Tibial nerve (tissue), 4 donors: ENCODE measurements at places on chromosomes 4 and X.

DNA sequence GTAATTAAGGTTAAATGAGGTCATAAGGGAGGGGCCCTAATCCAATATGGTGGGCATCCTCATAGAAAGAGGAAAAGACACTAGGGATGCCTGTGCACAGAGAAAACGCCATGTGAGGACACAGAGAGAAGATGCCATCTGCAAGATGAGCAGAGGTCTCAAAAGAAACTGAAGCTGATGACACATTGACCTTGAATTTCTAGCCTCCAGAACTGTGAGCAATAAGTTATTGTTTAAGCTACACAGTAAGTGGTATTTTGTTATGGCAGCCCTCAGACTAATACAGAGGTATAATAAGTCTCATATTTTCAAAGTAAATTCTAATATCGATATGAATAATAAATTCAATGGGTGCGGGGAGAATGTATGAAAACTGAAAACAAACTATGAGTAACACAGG is 169.9 kb downstream of the UGT8 start:
- DNase-seq = no peak

- DNase-seq = no peak
Measured at GRCh38 chrX:150100261-150100660, 162.0 kb upstream of the EOLA2 start.

DNA sequence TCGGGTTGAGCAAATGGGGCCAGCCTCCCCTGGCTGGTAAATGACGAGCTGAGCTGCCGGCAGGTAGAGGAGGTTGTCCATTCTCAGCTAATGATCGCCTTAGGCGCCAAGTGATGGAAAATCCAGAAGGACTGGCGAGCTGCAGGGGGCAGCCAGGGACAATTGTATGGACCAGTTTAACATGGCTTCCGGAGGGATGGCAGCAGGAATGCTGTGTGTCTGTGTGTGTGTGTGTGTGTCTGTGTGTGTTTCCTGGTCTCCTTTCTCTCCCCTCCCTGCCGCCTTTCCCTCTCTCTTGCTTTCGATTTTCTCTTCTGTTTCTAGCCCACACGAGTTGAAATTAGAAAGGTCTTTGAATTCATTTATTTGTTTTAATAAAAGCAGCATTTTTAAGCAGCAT is 45.2 kb upstream of the BCOR start:
- no peak for DNase-seq

DNA sequence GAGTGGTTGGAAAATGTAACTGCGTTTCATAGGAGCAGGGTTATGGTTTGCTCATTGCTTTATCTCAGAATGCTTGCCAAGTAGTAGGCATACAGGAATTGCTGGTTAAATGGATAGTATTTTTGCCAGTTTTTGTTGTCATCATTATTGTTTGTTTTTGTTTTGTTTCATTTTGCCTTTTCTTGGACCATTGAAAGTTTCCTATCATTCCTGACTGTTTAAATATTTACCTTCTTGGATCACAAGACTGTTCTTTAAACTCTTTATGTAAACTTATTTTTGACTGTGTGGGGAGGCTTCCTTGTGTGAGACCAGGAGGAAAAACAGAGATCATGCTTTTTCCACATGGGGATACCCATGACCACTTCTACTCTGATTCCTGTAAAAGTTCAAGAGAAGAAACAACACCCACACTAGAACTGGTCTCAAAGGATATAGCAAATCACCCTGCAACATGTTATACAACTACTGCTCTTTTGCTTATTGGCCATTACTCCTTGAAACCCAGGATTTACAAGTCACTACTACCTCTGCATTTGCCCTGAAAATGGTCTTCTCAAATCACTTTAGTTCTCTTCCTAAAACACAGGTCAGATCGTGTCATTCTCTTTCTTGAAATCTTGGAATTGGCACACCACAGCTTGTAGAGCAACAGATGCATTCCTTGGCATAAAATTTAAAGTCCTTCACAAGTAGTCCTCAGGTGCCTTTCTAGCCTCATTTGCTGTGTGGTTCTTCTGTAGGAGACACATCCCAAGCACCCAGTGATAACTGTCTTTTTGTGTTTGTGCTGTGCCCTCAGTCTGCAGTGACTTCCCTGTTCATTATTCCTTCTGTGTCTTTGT is 51.3 kb downstream of the FNIP2 start:
- DNase-seq = no peak

- DNase-seq = no peak
Measured at GRCh38 chrX:2572740-2573139, 72.0 kb upstream of the DHRSX start.

- DNase-seq = no peak
Measured at GRCh38 chrX:136353526-136354093, 52.8 kb downstream of the ADGRG4 start.

- no peak for DNase-seq
Measured at GRCh38 chrX:11423949-11424348, 130.7 kb downstream of the AMELX start.

GRCh38 chr4:150072906-150073714 is 5.1 kb upstream of the DCLK2 start:
- no peak for DNase-seq

GRCh38 chr4:22531311-22532019 is 15.6 kb upstream of the ADGRA3 start:
- DNase-seq = no peak

DNA sequence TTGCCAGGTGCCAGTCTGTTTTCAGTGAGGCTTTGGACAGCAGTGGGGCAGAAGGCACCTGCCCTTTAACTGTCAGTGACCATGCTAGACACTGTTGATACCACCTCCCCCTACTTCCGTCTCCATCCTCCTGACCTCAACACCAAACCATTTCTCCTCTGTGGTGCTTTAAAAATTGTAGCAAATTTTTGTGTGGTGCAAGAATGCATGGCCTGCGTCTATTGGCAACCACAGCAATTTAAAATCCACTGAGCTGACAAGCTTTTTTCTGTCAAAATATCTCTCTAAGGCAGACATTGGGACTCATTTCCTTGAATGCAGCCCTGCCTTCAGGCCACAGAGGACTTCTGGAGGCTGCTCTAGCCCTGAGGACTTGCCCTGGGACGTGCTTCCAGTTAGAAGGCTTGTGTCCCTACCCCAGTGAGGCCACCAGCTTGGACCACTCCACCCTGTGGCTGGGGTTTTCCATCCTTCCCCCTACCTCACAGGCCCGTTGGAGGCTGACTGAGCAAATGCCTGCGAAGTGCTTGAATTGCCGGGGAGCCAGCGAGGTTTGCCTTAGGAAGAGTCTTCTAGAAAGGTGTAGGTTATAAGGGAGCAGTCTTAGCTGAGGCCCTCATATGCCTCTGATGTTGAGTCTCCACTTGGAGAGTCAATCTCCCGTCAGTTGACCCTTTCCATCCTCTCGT is 6.9 kb downstream of the PRRG3 start:
- no peak for DNase-seq

DNA sequence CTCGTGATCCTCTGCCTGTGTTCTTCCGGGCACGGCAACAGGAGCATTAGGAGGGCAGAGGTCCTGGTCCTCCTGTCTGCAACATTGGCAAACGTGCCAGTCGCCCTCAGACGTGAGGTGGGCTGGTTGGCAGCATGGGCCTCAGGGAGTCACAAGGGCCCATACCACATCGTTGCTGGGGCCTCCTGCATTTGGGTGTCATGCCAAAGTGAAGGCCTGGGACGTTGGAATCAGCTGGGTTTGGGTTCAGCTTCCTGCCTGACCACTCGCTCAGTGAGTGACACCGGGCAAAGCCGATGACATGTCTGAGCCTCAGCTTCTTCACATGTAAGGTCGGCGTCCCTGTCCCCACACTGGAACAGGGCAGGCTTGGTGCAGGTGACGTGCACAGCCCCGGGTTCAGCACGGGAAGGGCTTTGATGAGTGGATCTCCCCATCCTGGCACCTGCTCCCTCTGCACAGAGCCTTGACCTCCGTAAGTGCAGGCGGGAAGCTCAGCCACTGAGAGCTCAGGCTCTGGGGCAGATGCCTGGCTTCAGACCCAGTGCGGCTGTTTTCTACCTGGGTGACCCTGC is 91.6 kb downstream of the PSAPL1 start:
- no peak for DNase-seq

- no peak for DNase-seq
Measured at GRCh38 chr4:127641524-127641923, 8.8 kb downstream of the INTU start.

- DNase-seq = no peak
Measured at GRCh38 chrX:85004255-85004654, 578 bp downstream of the APOOL start.

DNA sequence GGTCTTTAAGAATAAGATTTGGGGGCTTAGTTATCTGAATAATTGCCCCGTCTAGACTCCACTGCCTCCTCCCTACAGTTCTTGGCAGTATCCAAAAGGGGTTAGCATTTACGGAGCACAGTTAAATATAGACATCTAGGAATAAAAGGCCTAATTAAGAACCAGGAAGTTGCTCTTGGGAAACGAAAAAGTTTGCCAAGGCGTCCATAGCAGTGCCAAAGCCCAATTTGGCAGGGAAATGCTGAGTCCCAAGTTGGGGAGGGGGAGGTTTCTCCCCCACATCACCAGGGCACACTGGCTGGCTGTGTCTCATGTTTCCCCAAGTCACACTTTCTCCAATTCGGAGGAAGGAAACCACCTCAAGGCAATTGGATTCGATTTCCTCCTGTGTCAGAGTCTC is 338.7 kb downstream of the FBXW7 start:
- no peak for DNase-seq

- DNase-seq = no peak
Measured at GRCh38 chr4:108544481-108544880, 75.9 kb upstream of the RPL34 start.

DNA sequence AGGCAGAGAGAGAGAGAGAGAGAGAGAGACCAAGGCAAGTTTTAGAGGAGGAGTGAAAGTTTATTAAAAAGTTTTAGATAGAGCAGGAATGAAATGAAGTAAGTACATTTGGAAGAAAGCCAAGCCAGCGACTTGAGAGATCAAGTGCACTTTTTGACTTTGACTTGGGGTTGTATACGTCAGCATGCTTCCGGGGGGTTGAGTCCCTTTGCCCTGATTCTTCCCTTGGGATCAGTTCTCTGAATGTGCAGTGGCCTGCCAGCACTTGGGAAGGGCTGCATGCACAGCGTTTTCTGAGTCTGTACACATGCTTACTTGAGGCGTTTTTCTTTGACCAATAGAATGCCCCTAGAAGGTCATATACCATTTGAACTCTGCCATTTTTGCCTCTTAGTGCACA is 400.5 kb downstream of the PDGFC start:
- DNase-seq = no peak

DNA sequence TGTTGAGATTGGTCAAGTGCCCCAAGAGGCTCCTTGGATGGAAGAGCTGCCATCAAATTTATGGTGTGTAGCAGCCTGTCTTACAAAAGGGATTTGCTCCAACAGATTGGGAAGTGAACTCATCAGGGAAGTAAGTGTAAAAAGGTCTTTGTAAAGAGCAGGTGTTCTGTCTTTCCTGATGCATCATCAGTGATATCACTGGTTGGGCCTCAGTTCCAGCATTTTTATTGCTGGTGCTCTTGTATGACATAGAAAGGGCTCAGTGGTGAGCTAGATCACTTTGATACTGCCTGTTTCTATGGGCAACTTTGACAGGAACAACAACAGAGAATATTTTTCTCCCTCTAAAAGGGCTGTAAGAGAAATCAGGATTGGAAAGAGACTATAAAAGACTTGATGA is 8.7 kb upstream of the GABRE start:
- no peak for DNase-seq

- no peak for DNase-seq
Measured at GRCh38 chrX:131778269-131779218, 234.7 kb downstream of the OR13H1 start.

DNA sequence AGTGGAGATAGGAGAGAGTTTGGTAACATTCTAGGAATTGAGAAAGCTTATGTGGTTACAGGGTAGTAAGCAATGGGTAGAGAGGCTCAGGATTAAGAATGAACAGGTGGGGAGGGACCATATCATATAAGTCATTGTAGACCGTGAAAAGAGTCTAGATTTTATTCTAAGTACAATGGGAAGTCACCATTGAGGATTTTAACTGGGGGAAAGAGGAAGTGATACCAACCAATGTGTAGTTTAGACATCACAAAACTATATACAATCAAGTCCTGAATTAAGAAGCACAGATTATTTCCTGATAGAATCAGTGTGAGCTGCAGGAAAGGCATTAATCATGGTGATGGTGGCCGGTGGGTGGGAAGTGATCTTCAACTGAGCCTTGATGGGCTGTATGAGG is 178.3 kb upstream of the ZIC3 start:
- DNase-seq = no peak

GRCh38 chr4:2963966-2964471 is 648 bp downstream of the GRK4 start:
- DNase-seq = no peak

- no peak for DNase-seq
Measured at GRCh38 chr4:2802618-2803531, 10.0 kb downstream of the SH3BP2 start.

DNA sequence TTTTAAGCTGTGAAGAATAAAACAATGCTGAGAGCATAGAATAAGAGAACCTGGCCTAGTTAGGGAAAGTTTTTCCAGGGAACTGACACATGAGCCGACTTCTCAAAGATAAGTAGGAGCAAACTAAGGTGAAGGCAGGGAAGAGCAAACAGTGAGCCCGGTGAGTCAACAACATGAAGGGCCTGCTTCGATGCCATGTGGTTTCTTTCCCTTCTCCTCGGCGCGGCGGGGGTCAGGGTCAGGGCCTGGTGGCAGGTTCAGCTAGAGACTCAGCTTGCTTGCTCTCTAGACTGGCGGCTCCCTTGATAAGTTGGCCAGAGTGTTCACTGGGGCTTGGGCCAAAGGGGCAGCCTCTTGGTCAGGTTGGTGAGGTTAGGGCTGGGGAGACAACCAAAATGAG is 81.1 kb downstream of the DLG3 start:
- DNase-seq = no peak

DNA sequence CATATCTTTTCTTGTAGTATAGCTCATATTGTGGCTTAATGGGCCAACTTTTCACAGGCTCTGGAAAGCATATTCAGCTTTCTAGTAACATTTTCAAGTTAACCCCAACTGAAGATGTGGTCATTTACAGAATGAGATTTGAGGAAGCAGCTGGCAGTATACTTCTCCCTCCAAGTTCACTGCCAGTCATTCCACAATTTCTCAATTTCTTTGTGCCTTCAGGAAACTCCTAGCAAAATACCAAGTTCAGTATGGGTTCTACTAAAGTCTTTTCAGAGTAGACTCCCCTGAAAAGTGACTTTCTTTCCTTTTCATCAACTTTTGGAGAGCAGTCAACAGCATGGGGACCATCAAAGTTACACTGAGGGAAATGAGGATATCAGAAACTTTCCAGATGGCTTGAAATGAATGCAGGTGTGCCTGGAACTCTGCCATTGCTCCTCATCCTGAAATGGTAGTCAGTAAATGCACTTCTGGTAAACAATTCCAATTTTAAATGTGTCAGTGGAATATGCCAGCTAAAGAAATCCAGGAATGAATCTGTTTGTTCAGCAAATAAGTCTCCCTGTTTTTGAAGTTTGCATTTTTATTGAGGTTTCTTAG is 81.5 kb upstream of the TEX13D start:
- no peak for DNase-seq

- DNase-seq = no peak
Measured at GRCh38 chrX:34654696-34655490, 2.2 kb downstream of the TMEM47 start.

GRCh38 chr4:146791439-146791838 is 152.7 kb downstream of the POU4F2 start:
- no peak for DNase-seq
